ENCODE measurements at places on chromosomes 1 and 21.

- DNase-seq = no peak
Measured at GRCh38 chr1:243434594-243434993, 178.8 kb downstream of the SDCCAG8 start.

DNA sequence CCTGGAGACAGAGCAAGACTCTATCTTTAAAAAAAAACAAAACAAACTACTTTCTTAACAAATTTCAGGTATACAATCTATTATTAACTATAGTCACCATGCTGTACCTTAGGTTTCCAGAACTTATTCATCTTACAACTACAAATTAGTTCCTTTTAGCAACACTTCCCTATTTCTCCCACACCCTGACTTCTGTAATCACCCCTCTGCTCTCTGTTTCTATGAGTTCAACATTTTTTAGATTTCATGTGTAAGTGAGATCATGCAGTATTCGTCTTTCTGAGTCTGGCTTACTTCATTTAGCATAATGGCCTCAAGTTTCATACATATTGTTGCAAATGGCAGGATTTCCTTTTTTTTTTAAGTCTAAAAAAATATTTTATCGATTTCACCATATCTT, 77.9 kb upstream of the LPGAT1 start:
- no peak for DNase-seq

DNA sequence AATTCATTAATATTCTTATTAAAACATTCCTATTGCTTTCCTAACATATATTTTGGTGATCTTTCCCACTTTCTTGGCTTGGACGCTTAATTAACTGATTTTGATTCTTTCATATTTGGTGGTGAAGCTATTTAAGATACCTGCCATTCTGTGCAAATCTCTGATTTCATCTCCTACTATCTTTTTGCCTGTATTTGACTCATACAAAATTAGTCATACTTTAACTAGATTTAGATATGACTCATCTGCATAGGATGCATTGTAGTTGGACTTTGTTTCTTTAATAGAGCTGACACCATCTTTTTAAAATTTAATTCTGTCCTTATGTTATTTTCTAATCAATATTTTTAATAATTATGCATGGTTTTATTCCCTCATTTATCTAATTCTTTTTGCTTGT, 93.8 kb upstream of the PLPPR4 start:
- DNase-seq = no peak

GRCh38 chr1:167060141-167061072, 29.8 kb downstream of the GPA33 start:
- no peak for DNase-seq

DNA sequence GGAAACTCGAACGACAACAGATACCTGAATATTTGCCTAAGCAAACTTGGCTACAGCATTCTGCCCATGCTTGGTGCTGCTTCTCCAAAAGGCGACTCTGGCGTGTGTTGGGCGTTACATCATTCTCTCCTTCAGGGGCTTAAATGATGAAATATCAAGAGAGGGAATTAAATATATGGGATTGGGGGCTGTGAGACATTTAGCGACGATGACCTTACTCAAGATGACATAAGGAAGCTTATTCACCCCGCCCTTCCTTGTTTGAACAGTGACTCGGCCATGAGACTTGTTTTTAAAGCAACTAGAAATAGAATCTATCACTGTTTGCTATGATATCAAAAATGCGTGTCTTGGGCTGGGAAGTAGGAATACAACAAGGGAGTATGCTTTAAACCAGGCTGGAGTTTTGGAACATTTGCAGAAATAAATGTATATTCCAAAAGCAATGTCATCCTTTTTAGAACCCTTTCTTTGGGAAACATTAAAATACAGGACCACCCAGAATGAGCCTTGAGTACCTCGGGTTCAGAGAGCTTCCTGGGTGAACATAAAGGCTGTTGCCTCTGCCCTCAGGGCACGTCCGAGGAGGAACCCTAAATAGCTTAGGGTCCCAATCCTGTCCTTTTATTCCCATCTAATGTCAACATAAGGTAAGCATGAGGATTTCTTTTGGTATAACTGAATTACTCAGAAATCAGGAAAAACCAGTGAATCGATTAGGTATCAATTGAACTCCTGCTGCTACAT, 123.3 kb upstream of the SLC45A1 start:
- no peak for DNase-seq

- DNase-seq = no peak
Measured at GRCh38 chr1:223289621-223290020, 74.4 kb downstream of the SUSD4 start.

Data from stimulated activated CD4-positive, alpha-beta T cell treated with anti-CD3 and anti-CD28 coated beads, Interleukin-4, amount 100 ng/mL, for 48 hours (primary cell).